Omental fat pad (tissue), 4 donors: ENCODE measurements at places on chromosomes 3 and 15.

DNA sequence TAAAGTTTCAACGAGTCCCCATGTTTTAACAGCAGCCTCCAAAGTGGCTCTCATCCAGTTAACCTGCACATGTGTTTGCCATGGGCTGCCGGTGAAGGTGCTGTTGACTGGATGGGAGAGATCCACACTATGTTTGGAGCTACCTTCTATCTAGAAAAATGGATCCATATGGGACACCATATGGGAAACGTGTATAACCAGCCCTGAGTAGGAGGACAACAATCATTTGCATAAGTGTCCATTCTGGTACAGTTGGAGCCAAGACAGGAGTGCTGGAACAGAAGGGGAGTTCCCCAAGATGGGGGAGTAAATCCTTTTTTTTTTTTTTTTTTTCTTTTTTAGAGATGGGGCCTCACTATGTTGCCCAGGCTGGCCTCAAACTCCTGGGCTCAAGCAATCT, 36.6 kb downstream of the MKRN2 start:
- DNase-seq, result no peak

- DNase-seq, result no peak
Measured at GRCh38 chr3:124998247-124998630, 57.6 kb downstream of the HEG1 start.

GRCh38 chr3:42692667-42693529, 7.6 kb downstream of the KLHL40 start:
- no peak for DNase-seq

DNA sequence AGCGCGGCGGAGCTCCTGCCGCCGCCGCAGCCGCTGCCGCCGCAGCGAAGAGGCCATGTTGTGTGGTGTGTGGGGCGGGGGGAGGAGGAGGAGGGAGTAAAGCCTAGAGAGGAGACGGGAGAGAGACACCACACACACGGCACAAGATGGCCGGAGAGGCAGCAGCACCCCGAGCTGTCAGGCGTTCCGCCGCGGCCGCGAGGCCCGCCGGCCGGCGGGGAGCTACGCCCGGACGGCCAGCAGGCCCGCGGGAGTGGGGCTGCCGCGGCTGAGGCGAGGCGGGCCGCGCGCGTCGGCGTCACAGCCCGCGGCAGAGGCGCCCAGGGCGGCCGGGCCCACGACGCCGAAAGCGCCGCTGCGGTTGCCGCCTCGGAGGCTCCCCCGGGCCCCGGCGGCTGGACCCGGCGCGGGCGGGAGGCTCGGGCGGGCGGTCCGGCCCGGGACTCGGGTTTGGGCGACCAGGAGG, 17.4 kb upstream of the CHD2 start:
- DNase-seq, result no peak

GRCh38 chr15:56991017-56991416, 72.6 kb downstream of the TCF12 start:
- no peak for DNase-seq

DNA sequence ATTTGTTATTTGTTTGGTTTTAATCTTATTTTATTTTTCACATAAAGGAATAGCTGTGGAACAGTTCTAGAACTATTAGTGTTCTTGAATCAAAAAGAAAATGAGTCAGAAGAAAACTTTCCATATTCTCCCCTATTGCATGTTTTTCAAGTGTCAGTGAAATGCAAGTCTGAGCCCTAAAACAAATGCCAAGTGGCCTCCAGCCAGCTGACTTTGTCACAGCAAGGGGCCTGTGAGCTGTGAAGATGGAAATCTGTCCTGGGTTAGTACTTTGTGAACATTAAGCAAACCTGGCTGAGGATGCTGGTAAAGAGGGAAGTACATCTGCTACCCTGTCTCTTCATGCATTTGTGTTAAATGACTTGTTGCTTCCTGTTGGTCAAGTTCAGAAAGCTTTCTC, 14.2 kb downstream of the LRRC49 start:
- no peak for DNase-seq

- peak; percentile 14 for DNase-seq
Measured at GRCh38 chr15:67807836-67808235, 17.5 kb upstream of the SKOR1 start.

DNA sequence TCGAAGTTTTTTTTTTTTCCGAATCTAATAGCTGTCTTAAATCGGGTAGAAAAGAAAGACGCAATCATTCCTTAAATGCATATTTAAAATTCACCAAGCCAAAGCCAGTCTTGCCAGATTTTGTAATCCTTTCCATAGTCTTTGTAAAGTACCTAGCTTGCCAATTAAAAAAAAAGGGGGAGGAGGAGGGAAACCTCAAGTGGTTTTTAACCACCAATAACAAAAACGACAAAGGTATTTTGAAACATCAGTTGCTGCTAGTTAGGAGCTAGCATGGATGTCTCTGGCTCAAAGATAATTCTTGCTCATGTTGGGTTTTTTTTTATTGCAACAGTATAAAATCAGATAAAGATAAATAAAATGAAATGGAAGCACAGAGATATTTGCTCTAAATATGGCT, 187.9 kb downstream of the MECOM start:
- DNase-seq, result no peak

- DNase-seq, result no peak
Measured at GRCh38 chr3:102353805-102354204, 81.0 kb upstream of the ZPLD1 start.

DNA sequence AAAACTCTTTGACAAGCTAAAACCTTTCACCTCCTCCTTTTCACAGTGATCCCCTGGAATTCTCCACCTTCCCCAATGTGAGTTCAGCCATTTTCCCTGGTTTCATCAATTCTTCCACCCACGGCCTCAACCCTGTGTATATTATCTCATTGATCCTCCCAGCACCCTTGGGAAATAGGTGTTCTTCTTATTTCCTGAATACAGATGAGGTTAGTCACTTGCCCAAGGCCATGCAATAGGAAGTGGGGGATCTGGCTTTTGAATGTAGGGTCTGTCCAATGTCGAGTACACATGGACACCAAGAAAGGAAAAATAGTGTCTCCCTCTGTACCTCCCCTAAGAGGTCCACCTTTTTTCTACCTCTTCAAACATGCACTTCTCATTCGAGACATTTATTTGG, 262.8 kb upstream of the ST8SIA2 start:
- no peak for DNase-seq

- no peak for DNase-seq
Measured at GRCh38 chr3:23072693-23073092, 130.4 kb upstream of the UBE2E2 start.

DNA sequence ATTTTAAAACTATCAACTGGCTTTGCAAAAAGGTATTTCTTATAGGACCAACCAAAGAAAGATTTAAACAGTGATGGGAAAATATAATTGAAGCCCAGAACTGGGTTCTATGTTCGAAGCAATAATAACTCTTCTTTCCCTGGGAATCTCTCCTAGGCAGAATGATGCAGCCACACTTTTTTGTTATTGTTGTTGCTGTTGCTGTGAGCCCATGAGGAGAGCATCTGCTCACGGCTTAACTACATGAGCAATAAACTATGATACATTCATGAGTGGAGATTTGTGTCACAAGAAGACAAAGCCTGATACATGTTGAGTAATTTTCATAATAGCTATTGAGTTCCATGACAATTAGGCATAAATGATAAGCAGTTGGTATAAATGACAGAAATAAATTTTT, 80.5 kb downstream of the CRTC3 start:
- DNase-seq, result no peak

DNA sequence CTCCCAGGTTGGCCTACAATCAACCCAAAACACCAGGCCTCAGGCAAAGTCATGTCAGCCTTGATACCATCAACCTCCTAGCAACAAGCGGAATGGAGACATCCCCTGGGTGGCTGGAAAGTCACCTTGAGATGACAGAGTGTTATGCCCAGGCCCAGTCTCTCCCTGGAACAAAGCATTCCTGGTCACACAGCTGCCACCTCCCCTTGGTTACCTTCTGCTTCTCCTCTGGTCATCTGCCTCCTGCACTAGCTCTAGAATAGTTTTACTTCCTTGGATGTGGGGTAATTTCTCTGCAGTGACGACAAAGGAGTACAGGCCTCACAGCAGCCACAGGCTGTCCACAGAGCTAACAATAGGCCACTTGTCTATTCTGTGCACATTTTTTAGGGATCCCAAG, 114.9 kb downstream of the RFTN1 start:
- no peak for DNase-seq
